ENCODE measurements at places on chromosomes 4 and X.

DNA sequence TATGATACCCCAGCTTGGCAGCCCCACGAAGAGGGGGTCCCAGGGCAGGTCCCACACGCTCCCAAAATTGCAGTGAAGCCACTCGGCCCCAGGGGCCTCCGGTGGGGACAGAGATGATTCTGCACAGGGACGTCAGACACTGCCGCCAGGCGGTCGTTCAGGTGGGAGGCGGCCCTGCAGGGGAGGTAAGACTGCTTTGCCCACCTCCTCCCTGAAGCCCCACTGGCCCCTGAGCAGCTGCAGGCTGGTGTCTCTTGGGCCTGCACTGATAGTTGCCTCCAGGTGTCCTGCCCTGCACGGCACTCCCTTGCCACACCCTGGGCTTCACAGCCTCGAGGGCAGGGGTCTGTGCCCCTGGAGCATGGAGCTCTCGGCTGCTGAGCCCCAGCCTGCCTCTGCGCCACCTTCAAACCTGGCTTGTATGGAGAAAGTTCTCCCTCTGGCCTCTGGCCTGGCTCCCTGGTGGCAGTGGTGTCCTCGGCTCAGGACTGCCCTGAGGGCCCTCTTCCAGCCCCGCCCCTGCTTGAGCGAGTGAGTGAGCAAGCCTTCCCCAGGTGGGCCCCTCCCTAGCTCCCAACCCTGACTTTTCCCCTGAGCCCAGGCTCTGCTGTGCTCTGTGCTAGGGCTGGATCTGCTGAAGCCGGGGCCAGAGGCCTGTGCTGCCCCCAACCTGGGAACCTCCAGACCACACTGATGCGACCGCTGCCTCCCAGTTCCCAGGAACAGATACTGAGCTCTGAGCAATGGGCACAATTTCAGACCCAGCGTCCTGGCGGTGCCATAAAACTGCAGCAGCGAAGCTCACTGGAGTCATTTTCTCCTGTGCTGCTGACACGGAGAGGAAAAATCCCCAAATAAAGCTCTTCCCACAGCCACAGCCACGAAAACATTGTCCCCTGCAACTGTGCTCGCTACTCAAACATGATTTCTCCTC, 16.1 kb downstream of the ADRA2C start:
- ATAC-seq = no peak

DNA sequence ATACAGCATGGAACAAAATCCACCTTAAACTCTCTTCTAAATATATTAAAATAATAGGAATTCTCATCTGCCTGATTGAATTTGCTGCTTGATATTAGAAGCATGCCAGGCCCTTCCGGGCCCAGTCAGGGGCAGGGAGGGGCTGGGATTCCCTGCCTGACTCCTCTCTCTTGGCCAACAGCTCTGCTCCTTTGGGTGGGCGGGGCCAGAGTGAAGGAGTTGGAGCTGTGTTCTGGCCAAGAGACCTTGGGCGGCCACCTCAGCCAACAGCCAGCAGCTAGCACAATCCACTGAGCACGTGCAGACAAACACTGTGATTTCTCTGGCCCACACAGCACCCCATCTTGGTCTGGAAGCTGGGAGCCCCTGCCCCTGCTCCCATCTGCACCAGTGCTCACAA, 140.3 kb downstream of the PJA1 start:
- ATAC-seq = peak; percentile 90

DNA sequence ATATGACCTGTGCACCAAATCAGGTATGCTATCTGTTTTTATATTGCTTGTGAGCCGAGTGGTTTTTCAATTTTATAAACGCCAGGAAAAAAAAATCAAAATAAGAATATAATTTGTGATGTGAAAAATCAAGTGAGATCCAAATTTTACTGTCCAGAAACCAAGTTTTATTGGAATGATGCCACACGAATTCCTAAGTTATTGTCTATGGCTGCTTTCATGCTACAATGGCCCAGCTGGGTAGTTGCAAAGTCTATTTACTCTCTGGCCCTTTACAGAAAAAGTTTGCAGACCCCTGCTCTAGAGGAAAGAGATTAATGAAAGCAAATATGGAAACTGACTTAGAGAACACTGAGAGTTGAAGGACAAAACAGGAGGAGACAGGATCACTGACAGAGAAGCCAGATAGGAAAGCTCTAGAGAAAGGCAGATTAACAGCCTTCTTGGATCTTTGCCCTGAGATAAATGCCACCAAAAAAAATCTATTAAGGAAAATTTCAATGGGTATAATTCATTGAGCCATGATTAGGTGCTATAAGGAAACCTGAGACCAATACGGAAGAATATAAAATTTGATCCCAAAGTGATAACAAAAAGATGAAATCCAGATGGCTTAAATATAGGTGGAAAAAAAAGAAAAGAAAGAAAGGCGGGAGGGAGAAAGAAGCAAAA, 29.8 kb downstream of the PRSS12 start:
- no peak for ATAC-seq

DNA sequence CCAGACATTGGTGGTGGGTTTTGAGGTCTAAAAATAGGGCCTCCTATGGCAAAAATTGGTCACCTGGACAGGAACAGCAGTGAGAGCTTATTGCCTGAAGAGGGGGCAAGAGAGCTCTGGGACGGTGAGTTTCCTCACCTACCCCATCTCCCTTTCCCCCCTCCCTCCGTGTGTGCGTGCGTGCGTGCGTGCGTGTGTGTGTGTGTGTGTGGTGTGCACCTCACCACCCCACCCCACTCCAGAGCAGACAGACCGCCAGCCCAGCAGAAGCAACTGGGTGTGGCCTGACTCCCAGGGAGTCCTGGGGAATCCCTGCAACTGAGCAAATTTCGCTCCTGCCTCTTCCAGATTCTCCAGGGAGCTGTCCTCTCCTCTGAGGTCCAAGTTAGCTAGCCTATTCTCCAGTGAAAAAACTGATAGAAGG, 44.7 kb downstream of the PRPS1 start:
- peak; percentile 58 for ATAC-seq

DNA sequence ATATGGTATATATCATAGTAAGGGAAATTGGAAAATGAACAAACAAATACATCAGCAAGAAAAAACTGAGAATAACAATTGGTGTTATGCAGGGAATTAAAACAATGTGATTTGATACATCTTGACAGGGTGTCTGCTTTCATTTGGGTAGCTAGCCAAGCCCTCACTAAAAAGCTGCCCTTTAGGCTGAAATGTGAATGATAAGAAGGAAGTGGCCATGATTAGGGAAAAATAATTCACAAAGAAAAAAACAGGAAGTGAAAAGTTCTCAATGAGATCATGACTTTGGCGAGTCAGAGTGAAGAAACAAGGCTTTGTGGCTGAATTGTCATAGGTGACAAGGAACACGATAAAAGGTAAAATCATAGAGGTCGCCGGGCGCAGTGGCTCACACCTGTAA, 675.8 kb upstream of the SLIT2 start:
- ATAC-seq = no peak

DNA sequence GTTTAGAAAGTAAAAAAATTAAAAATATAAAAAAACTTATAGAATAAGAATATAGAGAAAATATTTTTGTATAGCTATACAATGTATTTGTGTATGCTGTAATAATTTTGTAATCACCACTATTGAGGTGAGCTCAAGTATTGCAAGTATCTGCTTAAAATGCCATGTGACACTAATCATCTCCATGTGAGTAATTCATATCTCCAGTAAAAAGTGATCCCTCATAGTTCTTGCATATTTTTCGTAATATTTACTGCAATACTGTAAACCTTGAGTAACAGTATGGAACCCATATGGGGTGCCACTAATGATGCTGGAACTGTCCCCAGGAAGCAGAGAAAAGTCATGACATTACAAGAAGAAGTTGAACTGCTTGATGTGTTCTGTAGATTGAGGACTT, 43.2 kb upstream of the HUWE1 start:
- ATAC-seq = no peak
